Caco-2 (cell line): ENCODE measurements at places on chromosomes 16 and 17. TPM values are rescaled to one million over a fixed set of nuclear protein-coding genes. Genes with fewer than 3 reads are reported as not detected.
A peak's percentile ranks its signal among the peaks of the same experiment; 100 is the strongest.

GRCh38 chr17:17839791-17840707 lies 3.3 kb upstream of the SREBF1 start:
- peak; percentile 98 for DNase-seq

The C1QL1 gene
- total RNA-seq: 2.5 and 5.2 TPM in 2 replicates

- DNase-seq: no peak
These were observed 21.1 kb downstream of the FOXN1 start for GRCh38 chr17:28527181-28527681.

The CHRNE gene
- total RNA-seq: not detected in 2 replicates

The DBNDD1 gene
- 64.2 and 64.6 TPM in 2 replicates for total RNA-seq

DNA sequence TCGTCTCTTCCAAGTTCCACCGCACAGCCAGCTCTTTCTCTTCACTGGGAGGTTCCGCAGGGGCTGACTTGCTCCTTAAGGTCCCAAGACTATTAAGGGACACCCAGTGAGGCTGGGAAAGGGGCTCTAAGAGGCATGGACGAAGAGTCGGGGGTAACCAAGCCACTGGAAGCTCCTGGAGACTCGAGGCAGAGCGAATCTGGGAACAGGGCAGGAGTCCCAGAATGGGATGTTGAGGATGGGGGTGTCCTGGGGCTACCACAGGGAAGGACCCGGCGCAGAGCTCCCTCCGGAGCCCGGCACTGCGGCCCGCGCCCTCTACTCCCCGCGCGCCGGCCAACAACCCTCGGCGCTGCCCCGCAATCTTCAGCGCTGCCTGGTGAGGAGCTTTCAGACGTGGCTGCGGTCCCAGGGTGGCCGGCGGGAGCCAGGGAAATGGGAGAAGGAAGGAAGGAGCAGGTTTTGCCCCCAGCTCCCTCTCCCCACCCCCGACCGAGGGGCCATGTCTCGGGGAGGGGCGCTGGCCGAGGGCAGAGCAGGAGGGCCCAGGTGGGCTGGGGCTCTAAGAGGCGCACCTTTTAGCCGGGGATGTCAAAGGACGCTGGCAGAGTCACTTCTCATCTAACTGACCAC lies 581 bp downstream of the CHST5 start:
- no peak for DNase-seq

The SDK2 gene
- 0.09 and 0.14 TPM in 2 replicates for total RNA-seq

DNA sequence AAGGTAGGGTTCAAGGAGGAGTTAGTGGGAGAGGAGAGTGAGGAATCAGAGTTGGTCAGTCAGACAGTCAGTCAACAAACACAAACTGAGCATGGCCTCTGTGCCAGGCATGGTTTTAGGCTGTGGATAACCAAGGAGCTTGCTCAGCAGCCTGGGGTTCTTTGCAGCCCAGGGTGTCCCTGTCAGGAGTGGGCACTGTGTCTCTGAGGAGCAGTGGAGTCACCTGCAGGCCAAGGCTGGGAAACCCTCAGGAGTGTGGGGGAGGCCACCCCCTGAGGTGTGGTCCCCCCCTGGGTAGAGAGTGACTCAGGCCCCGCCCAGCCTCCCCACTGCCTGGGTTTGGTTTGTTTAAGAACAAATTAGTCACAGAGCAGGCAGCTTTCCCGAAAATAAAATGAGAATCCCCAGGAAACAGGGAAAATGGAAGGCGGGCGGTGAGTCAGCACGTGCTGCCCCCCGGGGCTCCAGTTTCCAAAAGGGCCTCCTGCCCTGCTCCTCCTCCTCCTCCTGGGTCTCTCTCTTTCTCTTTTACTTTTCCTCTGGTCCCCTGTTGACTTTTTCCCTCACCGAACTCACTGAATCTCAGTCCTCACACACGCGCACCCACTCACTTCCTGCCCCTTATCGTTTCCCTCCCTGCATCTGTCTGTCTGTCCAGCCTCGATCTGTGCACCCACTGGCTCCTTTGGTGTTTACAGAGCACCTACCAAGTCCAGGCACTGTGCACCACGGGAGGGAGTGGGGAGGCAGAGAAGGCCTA lies 44.3 kb downstream of the SOCS3 start:
- DNase-seq: peak; percentile 70

GRCh38 chr17:40329839-40330794 lies 21.1 kb downstream of the RARA start:
- no peak for DNase-seq

The DNAH3 gene
- total RNA-seq: 4.3 and 4.4 TPM in 2 replicates

The ALOXE3 gene
- not detected in 2 replicates for total RNA-seq

- DNase-seq: no peak
These were observed 49.7 kb upstream of the ARL4D start for GRCh38 chr17:43349142-43349541.

The FOXL1 gene
- 0.11 TPM in 1 of 2 replicates, not detected in the other for total RNA-seq

The GPRC5B gene
- 7.6 and 14.0 TPM in 2 replicates for total RNA-seq

DNA sequence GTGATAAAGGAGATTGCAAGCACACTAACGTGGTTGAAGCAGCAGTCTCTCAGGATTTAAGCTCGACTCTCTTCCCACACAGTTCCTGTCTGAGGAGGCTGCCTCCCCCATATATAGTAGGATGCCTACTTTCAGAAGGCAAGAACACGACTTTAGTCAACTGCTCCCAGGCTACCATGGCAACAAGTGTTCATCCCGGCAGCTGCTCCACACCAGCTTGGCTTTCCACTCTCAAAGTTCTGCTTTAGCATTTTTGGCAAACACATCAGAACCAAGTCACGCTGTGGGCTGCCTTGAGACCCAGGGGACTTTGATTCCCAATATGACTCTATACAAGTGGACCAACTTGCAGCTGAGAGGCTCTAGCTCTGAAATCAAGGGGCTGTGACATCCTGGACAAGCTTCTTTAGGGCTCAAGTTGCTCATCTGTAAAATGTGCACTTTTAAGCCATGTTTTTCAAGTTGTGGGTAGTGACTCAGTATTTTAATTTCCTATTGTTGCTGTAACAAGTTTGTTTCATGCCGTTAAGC lies 16.5 kb downstream of the ZP2 start:
- DNase-seq: no peak

GRCh38 chr17:57008958-57009357 lies 31.0 kb downstream of the SCPEP1 start:
- DNase-seq: no peak

- DNase-seq: no peak
These were observed at the start of gene OR1A2 for GRCh38 chr17:3197219-3197618. TSS of gene OR1A2 (plus strand) at chr17:3197519. CDS start at chr17:3197519, 0 bp downstream.

- DNase-seq: no peak
These were observed 24.4 kb downstream of the LAT start for GRCh38 chr16:29009050-29009837.

GRCh38 chr16:79283578-79283977 lies 317.0 kb downstream of the MAF start:
- no peak for DNase-seq

GRCh38 chr16:1182950-1183907 lies 30.3 kb downstream of the CACNA1H start:
- no peak for DNase-seq

The SOCS1 gene
- total RNA-seq: 8.1 and 13.2 TPM in 2 replicates

DNA sequence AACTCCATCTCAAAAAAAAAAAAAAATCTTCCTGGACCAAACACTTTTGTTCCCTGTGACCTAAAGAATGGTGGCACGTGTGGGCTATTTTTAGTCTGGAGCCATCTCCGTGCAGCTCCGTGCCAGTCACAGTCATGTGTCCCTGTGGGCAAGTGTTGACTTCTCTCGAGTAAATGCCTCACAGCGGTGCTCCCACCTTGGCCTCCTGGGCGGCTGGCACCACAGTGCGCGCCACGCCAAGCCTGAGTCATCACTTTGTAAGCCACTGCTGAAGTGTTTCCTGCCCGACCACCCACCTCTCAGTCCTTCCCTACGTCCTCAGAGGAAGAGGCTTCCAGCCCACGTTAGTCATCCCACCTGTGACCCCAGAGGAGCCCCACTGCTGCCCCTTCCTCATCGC lies 10.9 kb upstream of the HEXD start:
- DNase-seq: no peak

GRCh38 chr17:74165797-74166365 lies 37.6 kb upstream of the RPL38 start:
- DNase-seq: no peak

- no peak for DNase-seq
These were observed 1.1 kb upstream of the FOXJ1 start for GRCh38 chr17:76142039-76142584.

GRCh38 chr17:28737770-28738679 lies 5.8 kb upstream of the TRAF4 start:
- no peak for DNase-seq

DNA sequence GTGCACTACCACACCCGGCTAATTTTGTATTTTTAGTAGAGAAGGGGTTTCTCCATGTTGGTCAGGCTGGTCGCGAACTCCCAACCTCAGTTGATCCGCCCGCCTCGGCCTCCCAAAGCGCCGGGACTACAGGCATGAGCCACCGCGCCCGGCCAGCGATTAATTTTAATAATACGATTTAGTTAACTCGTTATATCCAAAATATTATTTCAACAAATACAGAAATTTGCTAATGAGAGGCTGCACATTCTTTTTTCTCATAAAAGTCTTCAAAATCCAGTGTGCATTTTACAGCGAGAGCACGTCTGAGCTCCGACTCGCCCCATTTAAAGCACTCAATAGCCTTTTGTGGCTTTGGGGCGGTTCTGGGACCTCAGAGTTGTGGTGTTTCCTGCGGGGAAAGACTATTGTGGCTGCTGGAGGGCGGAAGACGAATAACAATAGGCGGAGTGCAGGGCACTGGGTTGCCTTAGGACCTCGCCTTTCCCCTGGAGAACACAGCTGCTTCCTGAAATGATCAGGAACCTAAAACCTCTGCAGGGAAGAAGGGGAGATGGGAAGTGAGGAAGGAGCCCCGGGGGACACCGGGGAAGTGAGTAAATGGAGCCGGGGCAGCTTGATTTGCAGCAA lies 2.9 kb upstream of the ZSCAN10 start:
- DNase-seq: no peak

The PRSS36 gene
- total RNA-seq: 1.4 and 1.6 TPM in 2 replicates

DNA sequence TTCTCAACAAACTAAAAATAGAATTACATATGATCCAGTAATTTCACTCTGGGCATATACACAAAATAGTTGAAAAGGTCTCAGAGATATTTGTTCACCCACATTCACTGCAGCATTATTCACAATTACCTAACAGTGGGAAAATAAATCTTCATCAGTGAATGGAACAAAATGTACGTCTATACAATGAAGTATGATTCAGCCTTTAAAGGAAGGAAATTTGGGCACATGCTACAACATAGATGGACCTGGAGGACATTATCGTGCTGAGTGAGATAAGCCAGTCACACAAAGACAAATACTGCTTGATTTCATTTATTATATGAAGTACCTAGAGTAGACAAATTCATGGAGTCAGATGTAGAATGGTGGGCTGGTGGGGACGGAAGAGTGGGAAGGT lies 47.0 kb downstream of the MFSD11 start:
- DNase-seq: no peak

The CRHR1 gene
- total RNA-seq: not detected in 2 replicates

DNA sequence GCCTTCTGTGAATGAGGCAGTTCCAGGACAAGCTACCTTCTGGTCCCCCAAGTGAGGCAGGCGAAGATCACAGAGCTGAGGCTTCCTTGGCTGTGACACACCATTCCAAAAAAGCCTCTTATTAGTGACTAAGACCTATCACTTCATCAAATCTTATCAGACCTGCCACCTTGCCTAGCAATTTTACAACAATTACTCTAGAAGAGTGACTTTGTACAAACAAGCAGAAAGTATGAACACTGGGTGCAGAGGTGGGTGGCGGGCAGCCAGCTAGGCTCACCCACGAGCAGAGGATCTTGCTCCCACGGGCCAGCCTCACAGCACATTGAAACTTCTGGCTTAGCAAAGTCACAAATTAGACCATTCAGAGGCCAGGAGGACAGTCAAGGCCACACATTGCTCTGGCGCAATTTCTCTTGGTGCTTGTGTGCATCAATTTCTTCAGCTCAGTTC lies 2.2 kb upstream of the ICAM2 start:
- DNase-seq: no peak

DNA sequence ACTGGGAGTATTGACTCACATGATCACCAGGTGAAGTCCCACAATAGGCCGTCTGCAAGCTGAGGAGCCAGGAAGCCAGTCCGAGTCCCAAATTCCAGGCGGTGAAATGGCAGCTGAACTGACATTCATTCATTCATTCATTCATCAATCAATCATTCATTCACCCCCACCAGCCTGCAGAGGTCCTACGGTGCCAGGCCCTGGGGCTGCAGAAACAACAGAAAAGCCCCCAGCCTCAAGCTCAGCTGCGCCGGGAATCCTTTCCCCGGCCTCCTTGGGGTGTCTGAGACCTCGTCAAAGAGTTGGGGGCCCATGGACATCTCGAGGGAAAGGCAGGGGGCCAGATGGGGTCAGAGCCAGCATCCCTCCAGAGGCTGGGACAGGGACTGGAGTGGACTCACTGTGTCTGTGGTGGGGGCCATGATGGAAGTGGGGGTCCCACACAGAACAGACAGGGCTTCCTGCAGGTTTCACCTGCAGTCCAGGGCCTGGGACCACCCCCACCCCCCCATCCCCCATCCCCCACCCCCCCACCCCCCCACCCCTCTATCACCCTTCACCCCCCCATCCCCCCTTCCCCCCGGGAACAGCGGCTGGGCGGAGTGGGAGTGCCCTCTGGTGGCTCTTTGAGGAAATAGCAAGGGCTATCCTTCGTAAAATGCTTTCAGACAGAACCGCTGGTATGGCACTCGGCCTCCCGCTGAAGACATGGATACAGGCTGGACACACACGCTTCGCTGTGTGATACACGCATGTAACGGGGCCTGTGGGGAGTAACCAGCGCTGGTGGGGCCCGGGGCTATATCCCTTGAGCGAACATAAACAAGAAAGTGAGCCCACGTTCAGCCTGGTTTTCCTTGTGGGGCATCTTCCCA lies 8.5 kb upstream of the ZC3H18 start:
- DNase-seq: no peak

- DNase-seq: no peak
These were observed 223.2 kb upstream of the PSMD7 start for GRCh38 chr16:74073456-74073855.

- DNase-seq: no peak
These were observed 432.5 kb downstream of the RBFOX1 start for GRCh38 chr16:7765079-7765550.

- DNase-seq: peak; percentile 31
These were observed 139.4 kb downstream of the C16orf78 start for GRCh38 chr16:49513040-49513439.

- DNase-seq: no peak
These were observed 61.3 kb downstream of the NKD1 start for GRCh38 chr16:50609471-50609870.

The KRT12 gene
- not detected in 2 replicates for total RNA-seq

The SERPINF2 gene
- 59.9 and 63.8 TPM in 2 replicates for total RNA-seq

- no peak for DNase-seq
These were observed 201.1 kb upstream of the CDH13 start for GRCh38 chr16:82425661-82426060.
